ENCODE measurements at places on chromosomes 1 and 21. TPM values are rescaled to one million over a fixed set of nuclear protein-coding genes. Genes with fewer than 3 reads are reported as not detected.

DNA sequence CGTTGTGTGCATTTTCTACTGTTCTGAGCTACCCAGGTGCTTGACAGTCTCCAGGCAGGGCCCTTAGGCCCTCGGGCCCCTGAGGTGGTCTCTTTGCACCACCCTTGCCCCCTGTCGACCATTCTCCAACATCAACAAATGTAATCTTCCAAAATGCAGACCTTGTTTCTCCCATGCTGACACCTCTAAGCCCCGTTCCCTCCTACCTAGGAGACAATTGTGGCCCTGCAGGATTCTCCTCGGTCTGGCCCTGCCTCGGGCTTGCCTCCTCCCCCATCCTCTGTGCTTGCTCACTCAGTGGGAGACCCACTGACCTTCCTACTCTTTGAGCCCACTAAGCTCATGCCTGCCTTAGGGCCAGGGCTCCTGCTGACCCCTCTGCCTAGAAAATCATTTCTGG is 104.2 kb upstream of the TARDBP start:
- DNase-seq: no peak

DNA sequence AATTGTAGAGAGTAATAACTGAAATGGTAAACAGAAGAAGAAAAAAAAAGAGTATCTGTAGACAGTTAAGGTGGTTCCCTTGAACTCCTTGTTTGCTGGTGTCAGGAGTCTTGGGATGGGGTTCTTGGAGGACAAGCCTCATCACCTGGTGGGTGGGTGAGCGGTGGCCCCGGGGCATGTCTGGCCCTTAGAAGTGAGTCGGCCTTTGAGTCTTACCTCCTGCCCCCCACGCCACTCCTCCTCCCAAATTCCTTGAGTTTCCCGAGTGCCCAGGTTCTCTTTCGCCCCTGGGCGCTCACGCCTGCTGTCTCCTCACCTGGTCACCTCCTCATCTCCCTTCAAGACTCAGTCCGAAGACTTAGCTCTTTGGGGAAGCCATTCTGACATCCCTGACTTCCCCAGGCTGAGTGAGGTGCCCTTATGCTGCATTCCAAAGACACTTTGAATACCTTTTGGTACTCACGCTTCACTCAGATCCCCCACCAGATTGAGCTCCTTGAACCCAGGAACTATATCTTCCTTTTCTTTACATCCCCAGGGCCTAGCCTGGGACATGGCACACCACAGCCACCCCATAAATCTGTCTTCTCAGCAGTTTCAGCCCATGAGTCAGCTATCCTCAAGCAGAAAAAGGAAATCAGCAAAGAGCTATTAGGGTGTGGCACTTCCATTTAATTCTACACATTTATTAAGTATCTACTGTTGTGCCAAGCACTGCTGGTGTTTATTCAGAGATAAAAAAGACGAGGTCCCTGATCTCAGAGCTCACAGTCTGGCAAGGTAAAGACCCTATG is 13.5 kb upstream of the IKBKE start:
- no peak for DNase-seq

GRCh38 chr1:211947396-211948295 is 87.7 kb downstream of the INTS7 start:
- DNase-seq: no peak

DNA sequence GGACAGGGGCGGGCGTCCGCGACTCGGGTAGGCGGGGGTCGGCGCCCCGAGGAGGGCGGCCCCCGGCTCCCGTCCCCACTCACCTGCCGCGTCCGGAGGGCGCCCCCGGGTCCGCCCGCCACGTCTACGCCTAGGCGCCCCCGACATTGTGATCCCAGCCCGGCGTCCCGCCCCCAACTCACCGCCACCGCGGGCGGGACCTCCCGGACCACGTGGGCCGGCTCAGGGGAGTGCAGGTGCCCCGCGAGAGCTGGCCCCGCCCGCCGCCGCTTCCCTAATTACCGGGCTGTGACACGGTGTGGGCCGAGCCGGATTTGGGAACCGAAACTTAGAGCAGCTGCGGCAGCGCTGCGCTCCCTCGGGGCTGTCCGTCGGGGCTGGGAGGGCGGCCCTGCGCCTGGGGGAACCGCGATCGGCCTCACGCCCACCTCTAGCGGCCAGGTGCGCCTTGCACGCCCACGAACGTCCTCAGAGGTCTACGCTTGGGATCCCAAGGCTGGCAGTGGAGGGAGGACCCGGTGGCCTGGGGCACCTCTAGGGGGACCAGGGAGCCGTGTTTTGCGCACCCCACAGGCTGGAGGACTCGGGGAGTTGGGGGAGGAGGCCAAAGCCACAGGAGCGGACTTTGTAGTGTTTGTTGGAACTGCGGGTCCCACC is 521 bp upstream of the NADK start:
- DNase-seq: no peak

- DNase-seq: no peak
Measured at GRCh38 chr1:55078470-55078869, 39.1 kb downstream of the PCSK9 start.

Gene PRKCZ
- 2.8 TPM for total RNA-seq

Gene NOC2L
- total RNA-seq: 105 TPM
